ENCODE measurements at places on chromosomes 1 and 21.

- DNase-seq, result no peak
Measured at GRCh38 chr1:212920896-212921295, 29.4 kb upstream of the VASH2 start.

- no peak for DNase-seq
Measured at GRCh38 chr1:30774550-30775432, 17.2 kb upstream of the LAPTM5 start.

- DNase-seq, result no peak
Measured at GRCh38 chr1:76352741-76353435, 278.3 kb downstream of the ST6GALNAC3 start.

GRCh38 chr1:29414086-29414485 is 177.8 kb downstream of the PTPRU start:
- DNase-seq, result no peak

DNA sequence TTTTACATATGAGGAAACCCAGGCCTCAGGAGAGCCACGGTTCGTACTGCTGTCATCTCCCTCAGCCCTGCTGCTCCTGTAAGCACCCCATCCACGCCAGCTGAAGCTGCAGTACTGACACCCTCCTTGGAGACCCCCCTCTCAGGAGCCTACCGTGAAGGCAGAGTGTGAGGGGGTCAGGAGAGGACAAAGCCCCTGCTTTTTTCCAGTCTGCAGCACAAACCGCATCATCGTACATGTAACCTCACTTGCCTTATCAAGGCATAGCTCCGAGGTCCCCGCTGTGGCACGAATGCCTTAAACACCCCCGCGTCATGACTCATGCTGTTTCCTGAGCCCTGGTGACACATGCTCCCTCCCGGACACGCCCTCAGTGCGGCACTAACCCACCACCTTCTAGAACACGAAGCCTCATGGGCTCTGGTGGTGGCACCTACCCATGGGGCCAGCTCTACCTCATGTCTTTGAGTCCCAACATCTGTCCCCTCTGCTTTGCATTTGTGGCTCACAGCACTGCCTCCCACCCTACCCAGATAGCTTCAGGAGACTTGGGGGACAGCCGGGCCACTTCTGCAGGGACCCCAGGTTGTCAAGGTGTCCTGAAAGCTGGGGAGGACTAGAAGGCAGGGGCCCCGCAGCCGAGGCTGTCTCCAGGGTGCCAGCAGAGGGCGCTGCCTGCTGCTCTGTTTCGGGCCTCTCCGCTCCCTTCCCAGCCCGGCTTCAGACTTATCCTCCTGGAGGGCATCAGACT is 4.9 kb downstream of the SH3BGRL3 start:
- DNase-seq, result peak; percentile 77

DNA sequence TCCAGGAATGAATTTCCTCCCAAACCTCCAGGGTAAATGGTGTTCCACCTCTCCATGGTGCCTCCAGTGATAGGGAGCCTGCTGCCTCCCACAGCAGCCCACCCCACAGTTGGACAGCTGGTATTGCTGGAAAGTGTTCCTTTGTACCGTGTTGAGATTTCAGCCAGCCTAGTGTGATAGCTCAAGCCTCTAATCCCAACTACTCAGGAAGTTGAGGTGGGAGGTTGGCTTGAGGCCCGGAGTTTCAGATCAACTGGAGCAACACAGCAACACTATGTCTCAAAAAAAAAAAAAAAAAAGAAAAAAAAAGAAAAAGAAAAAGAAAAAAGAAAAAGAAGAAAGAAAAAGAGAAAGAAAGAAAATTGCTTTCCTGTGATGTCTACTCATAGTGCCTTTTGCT is 96.1 kb downstream of the CHD1L start:
- no peak for DNase-seq

- no peak for DNase-seq
Measured at GRCh38 chr1:33074193-33074945, 6.6 kb upstream of the AZIN2 start.

DNA sequence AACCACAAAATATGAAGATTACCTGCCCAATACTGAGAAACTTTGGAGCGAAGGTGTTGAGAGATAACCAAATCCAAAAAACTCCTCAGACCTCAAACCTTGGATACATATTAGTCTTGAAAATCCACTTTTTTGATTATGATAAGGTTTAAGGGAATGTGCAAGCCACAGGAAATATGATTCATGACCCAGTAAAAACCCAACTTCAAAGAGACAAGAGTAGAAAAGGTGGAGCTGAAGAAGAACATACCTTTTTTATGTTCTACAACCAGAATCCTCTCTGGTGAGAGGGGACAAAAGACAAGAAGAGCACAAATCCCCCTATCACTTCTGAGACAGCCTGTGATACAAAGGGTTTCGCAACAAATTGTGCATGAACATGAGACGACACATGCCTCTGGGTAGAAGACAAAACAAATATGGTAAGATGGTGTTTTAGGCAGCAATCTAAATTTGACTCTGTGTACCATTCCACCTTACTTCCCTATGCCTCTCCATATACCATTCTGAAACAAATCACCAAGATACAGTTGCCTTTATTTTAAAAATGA is 37.3 kb downstream of the COL24A1 start:
- no peak for DNase-seq

DNA sequence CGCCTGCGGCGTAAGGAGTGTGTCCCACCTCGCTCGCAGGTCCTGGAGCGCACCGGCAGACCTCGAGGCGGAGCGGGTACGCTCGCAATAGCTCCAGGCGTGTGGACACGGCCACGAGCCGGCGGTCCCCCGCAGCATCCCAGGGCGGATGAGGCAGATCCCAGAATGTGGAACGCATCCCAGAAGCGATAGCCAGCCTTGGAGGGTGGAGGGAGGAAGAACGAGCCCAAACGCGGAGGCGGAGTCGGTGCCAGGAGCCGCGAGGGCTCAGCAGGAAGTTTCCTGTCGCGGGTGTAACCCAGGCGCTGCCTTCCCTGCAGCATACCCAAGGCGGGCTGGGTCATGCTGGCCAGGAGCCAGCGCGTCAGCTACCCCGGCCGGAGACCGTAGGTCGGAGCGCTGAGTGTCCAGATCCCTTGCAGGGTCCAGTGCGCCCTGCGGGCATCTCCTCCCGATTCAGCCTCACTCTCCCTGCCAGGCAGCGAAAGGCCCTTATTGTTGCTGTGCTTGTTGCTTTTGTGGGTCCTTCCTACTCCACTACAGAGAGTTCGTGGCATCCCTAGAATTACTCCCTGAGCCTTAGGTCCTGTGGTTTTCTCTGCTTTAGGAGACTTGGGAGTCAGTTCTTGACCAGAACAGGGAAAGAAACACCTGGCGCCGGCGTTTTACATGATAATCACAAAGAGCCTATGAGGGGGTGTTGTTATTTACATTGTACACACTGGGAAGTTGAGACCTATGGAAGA is 27.7 kb downstream of the STYXL2 start:
- DNase-seq, result no peak

- DNase-seq, result no peak
Measured at GRCh38 chr1:21930080-21930571, 7.0 kb downstream of the HSPG2 start.

GRCh38 chr1:5370311-5370710 is 621.9 kb downstream of the NPHP4 start:
- no peak for DNase-seq

GRCh38 chr1:217484871-217485270 is 146.0 kb downstream of the GPATCH2 start:
- no peak for DNase-seq

All from fibroblast of upper back skin (primary cell).